GDM1 (cell line): ENCODE measurements at places on chromosomes 5 and 9.

DNA sequence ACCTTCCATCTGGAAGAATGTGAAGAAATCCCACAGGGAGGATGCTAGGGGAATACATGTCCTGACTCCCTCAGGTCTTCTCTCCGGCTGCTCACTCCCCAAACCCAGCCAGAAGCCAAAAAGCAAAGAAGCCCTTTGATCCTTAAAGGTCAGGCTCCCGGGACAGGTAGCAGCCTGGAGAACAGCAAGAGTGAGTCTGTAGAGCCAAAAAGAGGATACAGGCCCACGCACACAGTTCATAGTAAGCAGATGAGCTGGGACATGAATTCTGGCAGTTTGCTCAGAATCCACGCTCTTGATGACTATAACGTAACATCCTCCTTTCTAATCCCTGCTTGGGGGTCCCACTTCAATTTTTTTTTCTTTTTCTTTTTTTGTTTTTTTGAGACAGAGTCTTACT lies 72.0 kb upstream of the SLC44A1 start:
- no peak for DNase-seq

DNA sequence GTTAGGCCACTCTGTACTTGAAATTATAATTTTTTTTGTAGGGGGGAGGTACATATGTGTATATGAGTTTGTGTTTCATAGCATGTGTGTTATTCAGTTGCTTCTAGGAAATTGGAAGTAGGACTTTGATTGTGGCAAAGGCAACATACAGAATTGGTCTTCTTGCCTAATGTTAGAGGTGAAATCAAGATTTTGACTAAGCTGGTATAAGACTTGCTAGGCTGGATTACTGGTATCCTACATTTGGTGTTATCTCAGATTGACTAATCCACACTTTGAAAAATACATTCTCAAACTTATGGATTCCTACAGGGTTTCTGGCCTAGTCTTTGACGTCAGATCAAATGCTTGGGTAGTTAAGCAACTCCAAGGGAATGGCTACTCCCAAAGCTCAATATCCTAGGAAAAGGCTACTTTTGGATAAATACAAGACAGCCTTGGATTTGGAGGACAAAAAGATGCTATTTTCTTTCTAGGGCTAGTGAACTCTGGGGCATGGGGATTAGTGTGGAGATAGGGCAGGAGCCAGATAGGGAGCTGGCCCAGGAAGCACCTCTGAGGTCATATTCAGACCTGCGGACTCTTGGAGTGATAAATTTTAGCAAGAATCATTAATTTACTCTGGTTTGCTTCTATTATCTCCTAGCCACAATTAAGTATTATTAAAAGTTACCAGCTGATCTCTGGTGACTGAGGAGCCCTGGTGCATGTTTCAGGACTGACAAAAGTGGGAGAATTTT lies 144.0 kb upstream of the RPS23 start:
- DNase-seq, result no peak

DNA sequence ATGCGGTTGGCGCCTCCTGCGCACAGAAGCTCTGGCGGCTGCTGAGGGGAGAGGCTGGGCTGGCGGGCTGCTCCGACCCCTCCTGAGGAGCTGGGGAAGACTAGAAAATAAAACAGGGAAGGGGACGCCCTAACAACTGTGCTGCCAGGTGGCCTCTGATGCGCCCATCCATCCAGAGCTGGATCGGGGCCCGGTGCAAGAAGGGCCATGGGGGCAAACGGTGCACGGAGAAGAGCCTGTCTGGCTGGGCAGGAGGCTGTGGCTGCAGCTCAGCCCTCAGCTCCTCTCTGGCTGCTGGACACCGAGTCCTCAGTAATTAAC lies 21.0 kb upstream of the MRNIP start:
- no peak for DNase-seq

GRCh38 chr5:73286896-73287295 lies 113.9 kb downstream of the TMEM174 start:
- DNase-seq, result no peak

GRCh38 chr9:125631391-125632085 lies 75.5 kb downstream of the MAPKAP1 start:
- peak; percentile 29 for DNase-seq

DNA sequence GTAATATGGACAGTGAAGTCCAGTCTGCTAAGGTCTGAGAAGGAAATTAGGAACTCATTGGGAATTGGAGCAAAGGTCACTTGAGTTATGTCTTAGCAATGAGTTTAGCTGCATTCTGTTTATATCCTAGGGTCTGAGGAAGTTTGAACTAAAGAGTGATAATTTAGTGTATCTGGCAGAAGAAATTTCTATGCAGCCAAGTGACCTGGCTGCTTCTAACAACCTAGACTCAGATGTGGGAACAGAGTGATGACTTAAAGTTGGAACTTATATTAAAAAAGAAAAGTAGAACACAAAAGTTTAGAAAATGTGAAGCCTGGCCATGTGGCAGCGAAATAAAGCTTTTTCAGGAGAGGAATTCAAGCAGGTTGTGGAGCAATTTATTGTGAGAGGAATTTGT lies 106.2 kb downstream of the PRDM9 start:
- DNase-seq, result no peak

DNA sequence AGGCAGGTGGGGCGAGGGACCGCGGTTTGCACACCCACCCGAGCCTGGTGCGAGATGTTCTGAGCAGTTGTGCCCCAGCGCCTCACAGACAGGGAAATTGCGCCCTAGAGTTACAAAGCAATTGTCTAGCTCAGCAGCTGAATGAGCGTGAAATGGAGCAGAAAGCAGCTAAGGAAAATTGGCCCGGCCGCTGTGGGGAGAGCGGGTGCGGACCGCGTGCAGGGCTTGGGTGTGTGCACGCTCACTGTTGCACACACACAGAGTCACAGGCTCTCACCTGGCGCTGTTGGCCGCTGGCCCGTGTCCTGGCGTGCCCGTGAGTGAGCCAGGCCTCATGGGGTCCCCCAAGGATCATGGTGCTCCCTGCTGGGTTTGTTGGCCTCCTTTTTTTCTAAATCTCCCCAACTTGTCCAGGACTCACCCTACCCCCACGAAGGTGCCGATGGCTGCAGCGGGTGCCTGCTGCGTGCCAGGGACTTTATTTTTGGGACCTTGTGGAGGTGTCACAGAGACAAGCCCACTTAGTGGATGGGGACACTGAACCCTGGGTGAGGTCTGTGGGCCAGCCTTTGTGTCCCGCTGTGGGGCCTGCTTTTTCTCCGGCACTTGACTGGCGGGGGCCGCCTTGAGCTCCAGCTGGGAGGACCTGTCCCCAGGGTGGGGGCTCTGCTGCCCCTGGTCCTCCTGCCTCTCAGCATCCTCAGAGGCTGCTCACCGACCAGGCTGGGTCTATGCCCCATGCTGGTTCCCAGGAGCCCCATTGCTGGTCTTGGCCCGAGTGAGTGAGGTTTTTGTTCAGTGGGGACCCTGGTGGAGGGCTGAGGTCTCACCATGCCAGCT lies 5.2 kb downstream of the RXRA start:
- no peak for DNase-seq

- no peak for DNase-seq
Observed at GRCh38 chr5:148734518-148734917, 80.2 kb upstream of the HTR4 start.

DNA sequence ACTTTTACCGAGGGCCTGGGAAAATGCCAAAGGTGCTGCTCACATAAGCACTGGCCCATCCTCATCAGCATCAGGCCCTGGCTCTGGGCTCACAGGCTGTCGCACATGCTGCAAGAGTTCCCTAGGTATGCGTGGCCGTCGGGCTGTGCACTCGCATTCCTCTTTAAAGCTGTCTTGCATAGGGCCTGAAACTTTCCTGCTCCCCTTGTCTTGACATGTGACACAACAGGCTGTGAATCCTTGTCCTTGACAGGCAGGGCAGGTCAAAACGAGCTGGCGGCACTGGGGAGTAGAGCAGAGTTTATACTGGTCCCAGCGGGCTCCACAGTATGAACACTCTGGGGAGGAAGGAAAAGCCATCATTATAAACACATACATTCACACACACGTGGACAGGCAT lies 30.7 kb downstream of the TSTD2 start:
- DNase-seq, result no peak

- DNase-seq, result no peak
Observed at GRCh38 chr9:89260525-89260924, 50.5 kb upstream of the CKS2 start.

GRCh38 chr5:136677217-136677616 lies 311.9 kb upstream of the TRPC7 start:
- no peak for DNase-seq

- DNase-seq, result no peak
Observed at GRCh38 chr5:176624938-176625337, 5.4 kb downstream of the SNCB start.

DNA sequence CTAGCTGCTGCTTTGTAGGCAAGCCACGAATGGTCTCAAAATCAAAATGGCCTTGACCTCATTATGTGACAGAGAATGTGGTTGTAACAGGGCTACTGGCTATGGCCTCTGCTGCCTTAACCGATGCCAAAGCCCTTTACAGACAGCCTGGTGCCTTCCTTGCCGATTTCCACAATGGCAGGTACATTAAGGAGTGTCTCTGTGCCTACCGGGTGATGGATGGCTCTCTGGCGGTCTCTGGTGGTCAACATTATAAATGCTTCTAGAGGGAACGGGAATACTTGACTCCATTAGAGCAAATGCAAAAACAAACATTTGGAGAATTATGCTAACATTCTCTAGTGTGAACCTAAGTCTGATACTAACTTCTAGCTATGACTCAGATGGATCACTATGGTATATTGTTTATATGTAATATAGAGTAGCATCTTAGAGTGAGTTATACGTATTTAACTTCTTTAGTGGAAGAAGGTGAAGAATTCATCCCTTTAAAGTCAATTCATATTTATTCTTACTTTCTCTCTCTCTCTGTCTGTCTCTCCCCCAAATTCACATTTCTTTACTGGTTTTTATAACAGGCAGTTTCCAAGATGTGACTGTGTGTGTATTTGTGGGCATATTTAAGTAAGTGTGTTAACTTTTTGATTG lies 52.5 kb downstream of the RPS23 start:
- peak; percentile 50 for DNase-seq

DNA sequence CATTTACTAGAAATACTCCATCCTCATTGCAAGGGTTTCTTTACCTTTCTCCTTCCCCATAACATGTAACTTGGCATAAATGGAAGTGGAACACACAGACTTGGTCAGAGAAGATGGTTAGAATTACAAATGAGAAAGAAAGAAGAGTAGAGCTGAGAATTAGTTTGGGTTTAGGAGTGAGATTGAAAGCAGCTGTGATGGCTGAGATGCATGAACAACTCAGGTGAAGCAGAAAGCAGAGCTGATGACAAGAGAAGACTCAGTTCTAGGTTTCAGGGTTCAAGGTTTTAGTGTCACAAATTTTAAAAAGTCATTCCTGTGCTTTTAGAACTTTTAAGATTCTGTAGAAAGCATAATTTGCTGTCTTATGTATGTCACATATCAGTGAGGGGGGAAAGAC lies 54.0 kb downstream of the TMEM161B start:
- DNase-seq, result no peak

DNA sequence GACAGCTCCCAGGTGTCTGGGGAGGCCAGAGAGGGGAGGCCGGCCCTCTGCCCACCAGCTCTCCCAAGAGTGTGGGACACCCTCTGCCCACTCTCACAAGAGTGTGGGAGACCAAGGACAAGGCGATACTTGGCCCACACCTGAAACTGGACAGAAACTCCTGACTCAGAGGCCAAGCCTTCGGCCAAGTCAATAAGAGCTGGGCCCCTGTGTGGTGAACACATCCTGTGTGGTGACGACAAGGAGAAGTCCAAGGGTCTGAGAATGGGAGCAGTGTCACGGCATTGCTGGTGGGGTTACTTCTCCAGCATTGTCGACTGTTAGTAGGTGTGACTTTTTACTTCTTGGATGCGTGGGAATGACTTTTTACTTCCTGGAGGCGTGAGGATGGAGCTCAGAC lies 14.6 kb upstream of the F2RL1 start:
- DNase-seq, result no peak

DNA sequence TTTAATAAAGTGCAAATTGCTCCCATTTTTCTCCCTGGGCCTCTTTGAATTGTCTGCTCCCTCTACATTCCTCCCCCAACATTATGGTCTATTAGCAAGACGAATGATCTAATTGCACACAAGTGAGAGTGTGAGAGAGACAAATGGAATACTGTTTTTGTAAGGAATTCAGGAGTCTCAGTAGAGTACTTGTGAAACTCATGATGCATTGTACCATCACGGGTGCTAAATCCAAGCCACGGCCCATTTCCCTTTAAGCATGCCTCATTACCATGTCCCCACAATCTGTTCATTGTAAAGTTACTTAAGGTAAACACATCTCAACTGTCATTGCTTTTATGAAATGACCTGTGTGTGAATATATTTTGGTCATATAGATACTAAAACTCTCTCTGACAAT lies 62.8 kb downstream of the CD180 start:
- no peak for DNase-seq

GRCh38 chr9:71916834-71917534 lies 5.5 kb downstream of the C9orf85 start:
- DNase-seq, result no peak

- DNase-seq, result no peak
Observed at GRCh38 chr9:79817438-79818004, 245.8 kb downstream of the TLE4 start.

DNA sequence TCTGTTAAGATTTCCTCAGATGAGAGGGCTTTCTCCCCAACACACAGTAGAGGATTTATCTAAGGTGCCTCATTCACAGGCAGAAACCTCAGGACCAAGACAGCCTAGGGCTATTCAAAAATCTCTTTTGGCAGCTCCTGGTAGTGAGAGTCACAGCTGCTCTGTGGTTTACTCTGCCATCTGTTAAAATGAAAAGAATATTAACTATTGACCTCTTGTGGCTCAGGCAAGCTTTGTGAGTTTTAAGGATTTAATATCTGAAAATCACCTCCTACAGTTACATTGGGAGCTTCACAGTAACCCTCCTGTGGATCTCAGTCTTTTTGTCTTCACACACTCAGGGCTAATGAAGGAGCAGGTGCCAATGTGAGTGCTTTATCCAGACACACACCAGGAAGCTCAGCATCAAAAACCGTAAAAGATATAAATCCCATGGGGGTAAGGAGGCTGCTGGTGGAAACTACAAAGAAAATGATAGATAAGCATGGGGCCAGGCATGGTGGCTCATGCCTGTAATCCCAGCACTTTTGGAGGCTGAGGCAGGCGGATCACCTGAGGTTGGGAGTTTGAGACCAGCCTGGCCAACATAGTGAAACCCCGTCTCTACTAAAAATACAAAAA lies 29.7 kb downstream of the PPP1R2B start:
- DNase-seq, result no peak

- no peak for DNase-seq
Observed at GRCh38 chr5:17302604-17303003, 85.2 kb downstream of the BASP1 start.

DNA sequence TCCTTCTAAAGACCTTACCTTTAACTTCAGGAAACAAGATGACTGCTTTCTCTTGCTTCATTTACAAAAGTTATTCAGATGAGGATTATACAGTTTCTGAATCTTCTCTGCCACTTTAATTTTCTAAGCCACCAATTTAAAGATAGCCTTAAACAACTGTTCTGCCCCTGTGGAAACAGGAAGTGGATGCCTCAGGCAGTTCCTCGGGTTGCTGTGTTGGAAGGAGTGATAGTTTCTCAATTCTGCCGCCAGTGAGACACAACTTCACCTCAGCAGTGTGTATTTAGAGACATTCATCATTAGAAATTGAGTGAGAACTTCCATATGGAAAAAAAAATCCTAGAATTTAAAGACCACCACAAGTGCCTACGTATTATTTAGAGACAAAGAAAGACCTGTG lies 475.1 kb upstream of the WWC1 start:
- DNase-seq, result no peak

- no peak for DNase-seq
Observed at GRCh38 chr9:69145144-69145715, 28.8 kb upstream of the TJP2 start.

- DNase-seq, result no peak
Observed at GRCh38 chr5:111722140-111722539, 34.9 kb downstream of the NREP start.
